ENCODE measurements at places on chromosomes 5 and 9.

- DNase-seq: no peak
These were observed 439.5 kb downstream of the GADD45G start for GRCh38 chr9:90044263-90044662.

GRCh38 chr5:161406880-161407279, 139.6 kb downstream of the GABRB2 start:
- DNase-seq: no peak

DNA sequence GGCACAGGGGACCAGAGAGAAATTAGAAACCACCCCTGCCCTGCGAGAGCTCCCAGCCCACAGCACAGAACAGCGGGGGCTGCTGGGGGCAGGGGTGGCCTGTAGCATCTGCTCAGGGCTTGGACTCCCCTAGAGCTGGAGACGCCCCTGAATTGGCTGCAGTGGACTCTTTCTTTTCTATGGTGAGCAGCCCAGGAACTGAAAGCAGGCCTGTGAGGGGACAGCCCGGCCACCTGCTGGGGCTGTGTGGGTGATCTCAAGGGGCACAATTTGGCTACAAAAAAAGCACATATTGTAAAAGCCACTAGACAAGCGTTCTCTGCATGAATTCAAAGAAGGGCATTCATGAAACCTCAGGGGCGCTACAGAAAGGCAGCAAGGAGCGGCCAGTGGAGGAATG, 57.5 kb upstream of the ICE1 start:
- DNase-seq: no peak

- DNase-seq: no peak
These were observed 757 bp downstream of the NRARP start for GRCh38 chr9:137301081-137301947.

DNA sequence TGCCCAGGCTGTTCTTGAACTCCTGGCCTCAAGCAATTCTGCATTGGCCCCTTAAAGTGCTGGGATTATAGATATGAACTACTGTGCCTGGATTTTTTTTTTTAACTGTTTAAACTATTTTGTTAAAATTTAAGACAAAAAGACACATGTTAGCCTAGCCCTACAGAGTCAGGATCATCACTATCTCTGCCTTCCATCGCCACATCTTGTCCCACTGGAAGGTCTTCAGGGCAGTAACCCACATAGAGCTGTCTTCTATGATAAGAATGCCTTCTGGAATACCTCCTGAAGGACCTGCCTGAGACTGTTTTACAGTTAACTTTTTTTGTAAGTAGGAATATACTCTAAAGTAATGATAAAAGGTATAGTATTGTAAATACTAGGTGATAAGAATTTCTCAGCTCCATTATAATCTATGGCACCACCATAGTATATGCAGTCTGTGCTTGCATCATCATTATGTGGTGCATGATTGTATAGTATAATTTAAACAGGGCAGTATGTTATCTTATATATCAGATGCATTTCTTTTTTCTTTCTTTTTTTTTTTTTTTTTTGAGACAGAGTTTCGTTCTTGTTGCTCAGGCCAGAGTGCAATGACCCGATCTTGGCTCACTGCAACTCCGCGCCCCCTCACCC, 52.7 kb downstream of the DENND4C start:
- no peak for DNase-seq

DNA sequence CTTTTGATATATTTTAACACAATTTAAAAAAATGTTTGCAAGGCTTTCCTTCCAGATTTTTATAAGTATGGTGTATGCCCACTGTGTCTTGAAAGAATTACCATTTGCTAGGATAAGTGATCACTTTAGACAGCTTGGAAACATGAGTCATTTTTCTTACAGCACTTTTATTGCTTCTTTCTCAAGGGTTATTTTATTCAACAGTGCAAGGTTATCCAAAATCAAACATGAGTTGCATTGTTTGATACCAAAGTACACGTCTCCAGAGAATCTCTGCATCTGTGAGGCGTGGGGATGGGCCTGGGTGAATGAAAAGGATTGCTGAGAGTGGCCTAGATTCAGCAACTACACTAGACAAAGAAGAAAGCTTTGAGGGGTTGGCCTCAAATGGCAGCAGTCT, 329.6 kb downstream of the ADAMTS6 start:
- DNase-seq: no peak

DNA sequence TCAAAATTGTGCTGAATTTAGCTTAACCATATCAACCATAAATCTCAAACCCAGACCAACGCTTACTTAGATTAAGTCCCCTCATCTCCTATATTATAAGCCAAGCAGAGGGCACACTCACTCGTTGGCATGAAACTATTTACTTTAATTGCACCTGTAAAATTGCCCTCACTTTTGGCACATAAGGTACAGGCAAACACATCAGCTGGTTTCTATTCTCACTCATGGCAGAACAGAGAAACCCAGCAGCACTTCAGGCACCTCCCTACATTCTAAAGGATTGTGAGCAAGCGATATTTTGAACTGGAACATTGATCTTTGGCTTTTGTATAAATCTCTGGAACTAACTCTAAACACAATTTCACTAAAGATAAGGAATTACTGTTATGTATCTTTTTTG, 845.6 kb upstream of the CDH6 start:
- no peak for DNase-seq

- no peak for DNase-seq
These were observed 121.2 kb downstream of the SAXO1 start for GRCh38 chr9:18911714-18912342.

DNA sequence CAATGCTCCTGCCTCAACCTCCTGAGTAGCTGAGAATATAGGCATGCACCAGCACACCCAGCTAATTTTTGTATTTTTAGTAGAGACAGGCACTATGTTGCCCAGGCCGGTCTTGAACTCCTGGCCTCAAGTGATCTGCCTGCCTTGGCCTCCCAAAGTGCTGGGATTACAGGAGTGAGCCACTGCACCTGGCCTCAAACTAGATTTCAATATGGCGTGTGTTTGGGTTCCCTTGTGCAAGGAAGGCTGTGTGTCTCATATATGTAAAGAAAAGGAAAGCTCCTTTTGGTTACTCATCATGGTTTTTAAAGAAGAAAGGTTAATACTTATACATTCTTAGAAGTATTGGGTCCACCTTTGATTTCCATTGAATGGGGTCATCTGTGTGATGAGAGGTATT, 70.7 kb downstream of the ANKRD33B start:
- DNase-seq: no peak

DNA sequence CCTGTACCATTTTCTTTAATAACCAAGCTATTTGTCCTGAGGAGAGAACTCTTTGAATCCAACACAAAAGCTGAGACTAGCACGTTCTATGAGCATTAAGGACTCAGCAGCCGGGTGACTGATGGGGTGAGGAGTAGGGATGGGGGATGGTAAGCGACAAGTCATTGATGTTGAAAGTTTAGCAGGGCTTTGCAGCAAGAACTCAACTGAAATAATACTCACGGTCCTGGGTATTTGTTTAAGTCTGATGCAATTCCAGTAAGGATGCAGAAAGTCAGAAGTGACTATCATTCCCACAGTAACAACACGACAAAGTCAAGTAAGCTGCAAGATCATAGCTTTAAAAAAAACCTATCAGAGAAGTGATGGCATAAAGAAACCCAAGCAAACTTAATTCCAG, 131.1 kb downstream of the ACTL7B start:
- no peak for DNase-seq

- DNase-seq: no peak
These were observed 1.0 kb downstream of the MSX2 start for GRCh38 chr5:174725261-174725990.

- DNase-seq: peak; percentile 6
These were observed 120.0 kb upstream of the CACNA1B start for GRCh38 chr9:137757613-137758029.

DNA sequence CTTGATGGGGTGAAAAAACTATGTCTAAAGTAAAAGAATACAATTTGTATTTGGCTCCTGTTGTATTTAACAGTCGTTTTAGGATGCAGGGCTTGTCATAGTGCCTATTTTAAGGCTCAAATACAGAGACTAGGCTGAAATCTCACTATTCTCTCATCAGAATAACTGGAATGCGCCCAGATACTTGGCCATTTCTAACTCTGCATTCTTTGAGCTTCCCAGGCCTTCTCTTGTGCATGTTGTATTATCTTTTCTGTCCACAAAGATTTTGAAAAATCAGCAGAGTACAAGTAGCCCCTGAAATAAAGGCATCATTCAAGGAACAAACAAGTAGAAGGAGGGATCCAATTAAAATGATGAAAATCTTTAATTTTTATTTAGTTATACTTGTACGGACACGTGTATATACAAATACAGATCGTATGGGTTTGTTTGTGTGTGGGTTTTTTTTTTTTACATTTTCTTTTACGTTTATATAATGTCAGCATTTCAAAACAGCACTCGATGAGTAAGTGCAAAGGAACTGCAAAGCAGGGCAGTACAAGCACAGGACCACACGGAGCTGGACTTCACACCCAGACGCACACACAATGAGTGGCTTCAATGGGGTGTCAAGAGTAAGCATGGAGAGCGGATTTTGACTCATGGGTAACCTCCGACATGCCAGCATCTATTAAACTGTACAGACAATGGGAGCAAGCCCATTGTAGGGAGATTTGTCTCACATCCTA, 294.0 kb downstream of the EFNA5 start:
- DNase-seq: no peak

GRCh38 chr9:136171009-136171800, 33.7 kb downstream of the LHX3 start:
- no peak for DNase-seq

- DNase-seq: no peak
These were observed 51.6 kb downstream of the KCNT1 start for GRCh38 chr9:135753391-135754105.

DNA sequence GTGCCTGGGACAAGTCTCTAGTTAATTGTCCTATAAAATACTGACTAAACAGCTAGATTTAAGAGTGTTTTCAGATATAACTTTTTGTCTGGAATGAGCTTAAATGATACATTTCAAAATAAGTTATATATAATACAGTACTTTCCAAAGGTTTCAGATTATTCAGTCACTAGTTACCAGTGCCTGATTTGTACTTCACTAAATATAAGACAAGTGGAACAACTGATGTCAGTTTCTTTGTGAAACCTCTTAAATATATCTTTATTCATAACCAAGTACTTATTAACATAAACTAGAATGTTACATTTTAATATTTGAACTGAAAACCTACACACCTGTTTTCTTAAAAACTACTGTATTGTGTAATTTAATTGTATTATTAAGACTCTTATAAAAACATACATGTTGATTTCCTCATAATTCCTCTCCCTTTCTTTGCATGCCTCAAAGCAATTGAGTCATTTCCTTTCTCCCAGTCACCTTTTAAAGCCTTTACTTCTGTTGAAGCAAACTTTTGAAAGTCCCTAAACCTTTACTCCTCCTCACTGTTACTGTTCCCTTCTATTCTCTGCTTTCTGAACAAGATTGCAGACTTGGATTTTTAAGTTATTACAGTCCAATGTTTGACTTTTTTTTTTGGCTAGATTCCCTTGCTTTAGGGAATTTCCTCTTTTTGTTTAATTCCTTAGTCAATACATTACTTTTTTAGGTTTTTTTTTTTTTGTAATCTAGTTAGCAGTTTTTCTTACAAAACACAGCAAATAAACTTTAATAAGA, 8.7 kb upstream of the SEMA6A start:
- no peak for DNase-seq

DNA sequence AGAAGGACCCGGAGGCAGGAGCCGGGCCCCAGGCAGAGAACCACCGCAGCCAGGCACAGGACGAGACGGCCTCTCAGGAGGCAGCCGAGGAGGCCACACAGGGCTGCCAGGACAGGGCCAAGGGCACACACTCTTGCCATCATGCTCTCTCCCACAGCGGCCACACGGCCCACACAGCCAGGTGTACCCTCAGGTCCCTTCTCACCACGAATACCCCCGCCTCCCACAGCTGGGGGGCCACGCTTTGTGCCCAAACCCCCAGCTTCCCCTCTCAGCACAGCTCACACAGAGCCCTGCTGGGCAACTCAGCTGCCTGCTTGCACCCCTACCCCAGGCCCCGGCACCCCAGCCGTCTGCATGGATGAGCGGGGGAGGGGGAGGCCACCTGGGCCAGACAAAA, 5.3 kb downstream of the SSNA1 start:
- no peak for DNase-seq

DNA sequence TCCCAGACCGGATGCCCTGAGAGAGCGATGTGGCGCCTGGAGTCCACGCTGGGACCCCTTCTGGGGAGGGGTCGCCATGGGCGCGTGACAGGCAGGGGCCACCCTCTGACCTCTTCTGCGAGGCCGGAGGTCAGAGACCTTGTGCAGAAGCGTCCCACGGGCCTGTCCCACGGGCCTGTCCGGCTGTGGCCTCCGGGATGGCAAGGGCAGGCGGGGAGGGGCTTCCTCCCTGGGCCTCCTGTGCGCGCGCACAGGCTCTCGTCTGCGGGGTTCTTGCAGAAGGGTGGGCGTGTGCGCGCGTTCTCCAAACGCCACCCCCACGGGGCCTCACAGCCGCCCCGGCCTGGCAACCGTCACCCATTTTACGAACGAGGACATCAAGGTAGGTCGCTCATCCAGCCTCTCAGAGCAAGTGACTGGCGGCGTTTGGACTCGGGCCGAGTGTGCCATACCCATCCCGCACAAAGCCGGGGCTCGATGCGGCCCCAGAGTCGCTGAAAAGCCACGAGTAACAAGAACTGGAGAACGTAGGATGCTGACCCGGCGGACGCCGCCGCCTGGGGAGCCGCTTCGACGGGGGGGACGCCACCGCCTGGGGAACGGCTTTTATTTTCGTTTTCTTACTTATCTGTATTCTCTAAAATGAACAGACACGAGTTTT, 897 bp downstream of the AHRR start:
- DNase-seq: no peak

DNA sequence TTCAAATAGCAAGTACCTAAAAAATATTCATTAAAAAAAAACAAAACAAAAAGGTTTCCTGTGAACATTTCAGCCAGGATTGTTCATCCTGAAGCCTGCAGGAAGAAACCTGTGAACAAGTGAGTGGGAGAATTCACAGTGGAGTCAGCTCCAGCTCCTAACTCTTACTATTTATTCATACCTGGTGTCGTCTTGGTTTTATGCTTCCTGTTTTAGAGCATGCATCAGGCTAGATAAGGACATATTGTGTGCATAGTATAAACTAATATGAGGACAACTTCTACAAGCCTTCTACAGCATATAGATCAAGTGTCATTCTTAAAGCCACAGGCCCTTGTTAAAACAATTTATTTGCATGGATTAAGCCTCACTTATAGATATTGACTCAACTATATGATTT, 169.9 kb downstream of the EFNA5 start:
- no peak for DNase-seq

DNA sequence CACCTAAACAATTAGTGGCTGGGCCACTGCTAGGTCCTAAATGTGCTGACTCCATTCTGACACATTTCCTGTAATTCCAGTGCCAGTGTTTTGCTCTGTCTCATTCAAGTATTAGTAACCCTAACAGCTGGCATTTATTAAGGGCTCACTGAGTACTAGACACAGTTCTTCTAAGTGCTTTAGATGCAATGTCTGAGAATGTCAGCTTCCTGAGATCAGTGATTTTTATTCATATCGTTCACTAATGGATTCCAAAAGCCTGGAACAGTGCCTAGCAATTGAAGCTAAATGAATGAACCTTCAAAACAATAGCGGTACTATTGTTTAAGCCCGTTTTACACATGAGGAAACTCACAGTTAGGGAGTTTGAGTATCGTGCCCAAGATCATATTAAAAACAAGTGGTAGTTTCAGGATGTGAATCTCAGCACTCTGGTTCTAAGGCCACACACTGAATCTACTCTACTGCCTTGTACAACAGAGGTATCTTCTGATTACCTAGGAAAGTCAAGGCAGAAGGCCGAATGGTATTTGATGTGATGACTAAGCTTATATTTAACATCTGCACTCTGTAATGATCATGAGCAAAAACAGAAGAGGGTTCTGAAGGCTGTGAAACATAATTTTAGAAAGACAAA, 304.0 kb downstream of the PJA2 start:
- no peak for DNase-seq

All from activated T-cell treated with anti-CD3 and anti-CD28 coated beads for 1 hour (primary cell).